ENCODE measurements at places on chromosomes 3 and 15.

DNA sequence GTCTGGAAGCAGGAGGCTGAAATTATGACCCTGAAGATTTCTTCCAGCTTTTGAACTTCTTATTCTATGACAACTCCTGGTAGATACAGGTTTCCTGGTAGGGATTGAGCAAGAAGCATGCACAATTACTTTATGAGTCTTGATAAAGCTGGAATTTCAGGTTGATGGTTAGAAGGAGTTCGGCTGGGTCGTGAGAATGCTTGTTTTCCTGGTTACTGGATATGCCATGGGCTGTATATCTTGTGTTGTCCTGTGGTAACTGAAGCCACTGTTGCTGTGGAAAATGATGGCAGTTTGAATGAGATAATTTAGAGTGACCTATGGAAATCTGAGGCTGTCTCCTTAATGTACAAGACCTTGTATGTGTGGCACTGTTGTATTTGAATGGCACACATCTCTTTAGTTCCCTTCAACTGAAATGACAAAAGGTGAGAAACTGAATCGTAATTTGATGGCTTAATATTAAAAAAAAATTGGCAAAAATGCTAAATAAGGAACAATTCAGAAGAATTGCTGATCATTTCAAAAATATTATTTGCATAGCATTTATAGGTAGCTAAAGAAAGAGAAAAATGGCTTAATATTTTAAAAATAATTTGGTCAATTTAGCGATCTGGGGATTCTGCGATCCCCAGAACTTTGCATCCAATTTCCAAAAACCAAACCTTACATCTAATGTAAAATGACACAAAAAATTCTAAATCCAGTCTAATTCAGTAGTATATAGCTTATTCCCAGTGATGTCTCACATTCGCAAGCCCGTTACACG is 1.1 kb upstream of the UBE2E1 start:
- no peak for DNase-seq

DNA sequence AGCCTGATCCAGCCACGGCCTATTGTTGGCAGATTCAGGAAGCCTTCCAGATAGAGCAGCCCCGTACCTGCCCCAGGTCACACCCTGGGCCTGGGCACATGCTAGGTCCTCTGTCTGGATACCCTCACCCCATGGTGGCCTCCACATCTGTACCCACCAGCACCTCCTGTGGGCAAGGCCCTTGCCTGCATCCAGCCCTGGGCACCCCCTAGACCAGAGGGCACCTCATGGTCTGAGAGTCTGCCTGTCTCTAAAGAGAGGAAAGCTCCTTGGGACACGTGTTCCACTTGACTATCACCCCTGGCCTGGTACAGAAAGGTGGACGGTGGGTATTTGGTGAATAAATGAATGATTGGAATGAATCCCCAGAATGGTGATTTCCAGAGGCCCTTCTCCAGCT is 8.9 kb upstream of the COMMD4 start:
- no peak for DNase-seq

DNA sequence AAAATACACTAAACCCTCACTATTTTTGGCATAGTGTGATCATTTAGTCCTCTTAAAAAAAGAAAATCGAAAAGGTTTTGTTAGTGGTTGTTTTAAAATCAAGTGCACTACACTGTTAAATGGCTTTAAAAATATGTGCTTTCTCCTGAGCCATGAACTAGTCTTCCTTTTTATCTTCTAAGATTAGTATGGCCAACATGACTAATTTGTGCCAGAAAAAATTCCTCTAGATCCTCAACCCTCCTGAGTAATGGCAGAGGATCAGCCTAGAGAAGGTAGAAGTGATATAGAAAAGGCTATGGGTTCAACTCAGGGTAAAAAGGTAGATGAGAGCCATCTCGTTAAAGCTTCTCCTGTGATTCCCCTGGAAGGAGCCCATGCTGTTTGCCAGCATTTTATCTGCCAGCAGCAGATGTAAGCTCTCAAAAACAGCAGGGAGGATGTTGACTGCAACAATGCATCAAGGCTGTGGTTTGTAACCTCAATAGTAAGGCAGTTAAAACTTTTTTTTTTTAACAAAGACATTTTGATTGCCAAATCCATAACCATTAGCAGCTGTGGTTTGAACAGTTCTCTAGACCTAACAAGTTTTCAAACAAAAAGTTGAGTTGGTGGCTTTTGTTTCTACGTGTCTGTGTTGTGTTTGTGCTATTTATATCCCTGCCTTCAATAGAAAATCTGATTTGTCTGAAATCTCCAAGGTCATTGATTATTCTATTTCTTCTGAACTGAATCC is 30.2 kb upstream of the ZNF609 start:
- no peak for DNase-seq

DNA sequence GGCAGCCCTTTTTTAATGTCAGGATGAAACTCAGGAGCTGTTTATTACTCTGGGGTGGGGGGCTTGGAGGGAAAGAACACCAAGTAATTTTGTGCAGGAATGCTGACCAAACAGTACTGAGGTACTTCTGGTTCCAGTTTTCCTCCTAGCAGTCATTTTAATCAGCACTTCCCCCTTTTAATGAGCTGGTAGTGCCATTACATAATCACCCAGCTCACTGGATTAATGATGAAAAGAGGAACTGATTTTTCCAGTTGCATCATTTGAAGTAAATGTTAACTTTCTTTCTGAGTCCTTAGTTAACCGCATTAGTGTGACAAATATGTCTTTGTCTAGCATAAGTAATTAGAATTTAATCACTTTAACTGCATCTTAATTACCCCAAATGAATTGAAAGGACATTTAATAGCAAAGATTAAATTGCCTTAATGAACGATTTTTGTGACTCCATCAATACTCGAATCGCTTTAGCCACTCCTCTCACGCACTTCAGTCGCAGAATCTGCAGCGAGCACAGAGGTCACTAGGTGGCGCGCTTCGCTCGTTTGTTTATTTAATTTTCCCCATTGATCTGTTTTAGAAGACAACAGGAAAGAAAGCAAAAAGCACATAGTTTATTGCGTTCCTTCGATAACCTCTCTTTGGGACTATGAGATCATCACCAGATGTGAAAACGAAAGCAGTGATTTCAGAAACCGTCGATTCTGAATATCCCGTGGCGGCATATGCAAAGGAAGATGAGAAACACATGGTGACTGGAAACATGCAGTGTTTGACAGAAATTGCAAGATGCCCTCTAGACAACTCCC is 9.8 kb downstream of the ONECUT1 start:
- peak; percentile 60 for DNase-seq

GRCh38 chr3:87227104-87227834 is at the start of gene CHMP2B:
Gene CHMP2B (plus strand): TSS chr3:87227309. CDS start chr3:87227523, 214 bp downstream.
- DNase-seq, result peak; percentile 90

GRCh38 chr15:99440551-99441443 is 125.0 kb upstream of the MEF2A start:
- no peak for DNase-seq
